NCI-H460 (cell line): ENCODE measurements at places on chromosomes 16 and 17.
A peak's percentile ranks its signal among the peaks of the same experiment; 100 is the strongest.

- DNase-seq = no peak
These were observed 5.4 kb downstream of the MARCHF10 start for GRCh38 chr17:62802561-62803205.

DNA sequence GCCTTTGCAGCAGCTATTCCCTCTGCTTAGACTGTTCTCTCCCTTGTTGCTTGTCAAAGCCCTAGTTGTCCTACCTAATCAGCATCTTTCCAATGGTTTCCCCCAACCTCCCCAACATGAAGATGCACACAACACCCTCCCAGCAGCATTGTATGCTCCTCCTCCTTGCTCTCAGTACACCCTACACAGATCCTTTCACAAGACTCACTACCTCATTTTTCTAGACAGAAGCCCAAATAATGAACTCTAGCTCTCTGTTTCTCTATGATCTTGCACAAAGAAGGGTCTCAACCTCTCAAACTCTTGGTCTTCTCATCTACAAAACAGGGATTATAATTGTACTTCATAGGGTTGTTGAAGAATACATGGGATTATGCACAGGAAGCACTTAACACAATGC, 19.4 kb downstream of the PSME3IP1 start:
- DNase-seq = no peak

DNA sequence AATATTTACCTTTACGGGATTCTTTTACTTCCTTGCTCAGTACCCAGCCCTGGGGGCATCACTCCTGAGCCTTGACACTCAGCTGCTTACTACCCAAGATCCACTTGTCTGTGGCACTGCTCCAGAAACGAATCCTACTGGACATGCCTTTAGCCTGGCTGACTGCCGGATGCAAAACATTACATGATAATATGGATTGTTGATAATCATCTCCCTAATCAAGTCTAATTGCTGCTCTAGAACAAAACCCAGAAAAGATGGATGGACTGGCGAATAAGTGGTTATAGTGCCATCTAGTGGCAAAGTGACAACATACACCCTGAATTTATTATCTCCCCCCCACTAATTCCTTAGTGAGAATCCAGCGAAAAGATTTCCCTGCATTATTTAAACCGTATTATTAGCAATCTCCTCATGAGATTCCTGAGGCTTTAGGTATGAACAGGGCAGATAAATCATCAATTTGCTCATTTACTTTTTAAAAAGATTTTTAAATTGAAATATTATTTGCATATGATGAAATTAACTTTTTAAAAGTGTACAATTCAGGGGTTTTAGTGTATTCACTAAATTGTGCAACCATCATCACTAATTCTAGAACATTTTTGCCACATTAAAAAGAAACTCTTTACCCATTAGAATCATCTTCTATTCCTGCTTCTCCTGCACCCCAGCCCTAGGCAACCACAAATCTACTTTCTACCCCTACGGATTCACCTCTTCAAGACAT, 61.6 kb downstream of the RGS9 start:
- peak; percentile 55 for DNase-seq

- DNase-seq = no peak
These were observed 123.7 kb downstream of the STX8 start for GRCh38 chr17:9451934-9452333.

GRCh38 chr16:49337814-49338350, 35.7 kb upstream of the C16orf78 start:
- no peak for DNase-seq

DNA sequence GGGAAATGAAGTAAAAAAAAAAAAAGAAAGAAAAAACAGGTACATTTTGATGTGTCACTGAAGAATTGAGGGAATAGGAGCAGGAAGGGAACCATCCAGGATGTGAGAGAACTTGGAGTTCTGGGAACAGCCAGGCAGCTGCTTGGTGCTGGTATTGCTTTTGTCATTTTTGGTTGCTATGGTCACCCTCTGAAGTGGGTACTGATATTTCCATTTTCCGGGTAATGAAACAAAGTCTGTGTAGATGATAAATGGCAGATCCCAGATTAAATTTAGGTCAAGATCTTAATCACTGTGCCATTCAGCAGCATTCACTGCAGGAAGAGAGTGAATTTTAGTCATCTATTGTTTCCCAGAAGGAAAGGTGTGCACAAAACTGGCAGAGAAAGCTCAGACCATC, 93.6 kb downstream of the ABCA8 start:
- no peak for DNase-seq

- no peak for DNase-seq
These were observed 16.7 kb upstream of the OR1F1 start for GRCh38 chr16:3171181-3171854.

DNA sequence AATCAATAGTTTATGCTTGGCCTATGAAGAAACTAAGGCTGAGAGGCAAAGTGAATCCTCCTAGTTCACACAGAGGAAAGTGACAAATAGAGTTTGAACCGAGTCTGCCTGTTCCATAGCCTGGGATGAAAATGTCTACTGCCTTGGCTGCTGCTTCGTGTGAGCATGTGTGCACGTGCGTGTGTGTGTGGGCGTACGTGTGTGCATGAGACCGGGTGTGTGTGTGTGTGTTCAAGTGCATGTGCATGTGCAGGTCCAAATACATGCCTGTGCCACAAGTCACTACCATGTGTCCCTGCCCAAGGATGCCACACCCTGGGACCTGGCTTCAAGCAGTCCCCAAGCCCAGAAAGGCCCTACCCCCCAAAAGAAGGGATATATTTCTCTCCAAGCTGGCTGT, 13.6 kb downstream of the SEZ6 start:
- no peak for DNase-seq

- DNase-seq = no peak
These were observed 8.0 kb upstream of the KRTAP4-12 start for GRCh38 chr17:41131979-41132378.

GRCh38 chr16:57616876-57617275, 11.6 kb upstream of the ADGRG1 start:
- DNase-seq = no peak

DNA sequence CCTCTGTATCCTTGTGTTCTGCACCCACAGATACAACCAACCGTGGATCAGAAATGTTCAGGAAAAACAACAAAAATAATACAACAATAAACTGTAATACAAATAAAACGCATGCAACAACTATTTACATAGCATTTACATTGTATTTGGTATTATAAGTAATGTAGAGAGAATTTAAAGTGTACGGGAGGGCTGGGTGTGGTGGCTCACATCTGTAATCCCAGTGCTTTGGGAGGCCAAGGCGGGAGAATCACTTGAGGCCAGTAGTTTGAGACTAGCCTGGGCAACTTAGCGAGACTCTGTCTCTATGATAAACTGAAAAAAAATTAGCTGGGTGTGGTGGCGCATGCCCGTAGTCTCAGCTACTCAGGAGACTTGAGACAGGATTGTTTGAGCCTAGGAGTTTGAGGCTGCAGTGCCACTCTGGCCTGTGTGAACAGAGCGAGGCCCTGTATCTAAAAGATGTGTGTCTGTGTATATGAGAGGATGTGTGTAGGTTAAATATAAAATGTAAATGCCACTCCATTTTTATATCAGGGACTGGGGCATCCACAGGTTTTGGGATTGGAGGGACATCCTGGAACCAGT, 13.3 kb downstream of the SEC14L1 start:
- DNase-seq = no peak

DNA sequence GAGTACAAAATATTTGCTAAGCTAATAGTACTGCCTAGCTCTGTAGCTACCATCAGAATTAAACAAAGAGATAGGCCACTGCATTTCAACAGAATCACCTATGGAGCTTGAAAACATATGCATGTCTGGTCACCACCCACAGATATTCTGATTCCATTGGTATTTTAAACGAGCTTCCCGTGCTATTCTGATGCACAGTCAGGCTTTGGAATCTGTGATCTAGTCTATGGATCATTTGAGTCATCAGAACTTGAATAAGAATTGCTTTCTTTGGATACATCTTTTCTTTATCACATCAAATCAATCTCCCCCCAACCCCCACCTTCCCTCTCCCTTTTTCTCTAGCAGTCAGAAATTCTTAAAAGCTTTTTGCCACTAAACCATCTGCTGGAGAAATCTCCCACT, 124.7 kb downstream of the NPIPB5 start:
- DNase-seq = no peak

GRCh38 chr17:77186141-77186604, 45.4 kb downstream of the SEC14L1 start:
- no peak for DNase-seq

DNA sequence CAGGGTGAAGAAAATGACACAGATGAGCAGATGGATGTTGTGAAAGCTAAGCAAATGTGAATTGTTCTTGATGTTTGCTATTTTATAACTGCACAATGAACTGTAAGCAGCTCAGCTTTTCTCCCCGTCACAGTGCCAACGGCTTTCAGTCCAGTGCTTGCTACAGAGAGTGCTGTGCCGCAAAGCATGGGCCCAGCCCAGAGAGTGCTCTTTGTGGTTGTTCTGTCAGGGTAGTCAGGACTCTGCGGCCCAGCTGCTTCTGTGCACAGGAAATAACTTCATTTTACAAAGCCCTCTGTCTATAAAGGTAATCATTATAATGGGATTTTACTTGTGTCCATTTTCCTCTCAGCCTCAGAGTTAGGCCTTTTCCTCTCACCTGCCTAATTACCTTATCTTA, 39.1 kb downstream of the CDRT15 start:
- DNase-seq = no peak

DNA sequence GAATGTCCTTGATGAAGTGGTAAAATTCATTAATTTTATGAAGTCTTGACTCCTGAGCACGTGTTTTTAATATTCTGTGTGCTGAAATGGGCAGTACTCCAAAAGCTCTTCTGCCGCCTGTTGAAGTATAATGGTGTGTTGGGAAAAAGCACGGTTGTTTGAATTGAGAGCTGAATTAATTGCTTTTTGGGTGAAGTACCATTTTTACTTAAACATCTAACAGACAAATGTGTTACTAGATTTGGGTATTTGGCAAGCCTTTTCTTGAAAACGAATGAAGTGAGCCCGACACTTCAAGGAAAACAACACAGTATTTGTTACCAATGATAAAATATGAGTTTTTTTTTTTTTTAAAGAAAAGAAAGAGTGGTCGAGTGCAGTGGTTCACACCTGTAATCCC, 22.5 kb downstream of the WWP2 start:
- DNase-seq = no peak

- DNase-seq = no peak
These were observed at the start of gene FOXL1 for GRCh38 chr16:86578061-86578599. TSS of gene FOXL1 (plus strand) at chr16:86578549. CDS start at chr16:86578724, 175 bp downstream.

DNA sequence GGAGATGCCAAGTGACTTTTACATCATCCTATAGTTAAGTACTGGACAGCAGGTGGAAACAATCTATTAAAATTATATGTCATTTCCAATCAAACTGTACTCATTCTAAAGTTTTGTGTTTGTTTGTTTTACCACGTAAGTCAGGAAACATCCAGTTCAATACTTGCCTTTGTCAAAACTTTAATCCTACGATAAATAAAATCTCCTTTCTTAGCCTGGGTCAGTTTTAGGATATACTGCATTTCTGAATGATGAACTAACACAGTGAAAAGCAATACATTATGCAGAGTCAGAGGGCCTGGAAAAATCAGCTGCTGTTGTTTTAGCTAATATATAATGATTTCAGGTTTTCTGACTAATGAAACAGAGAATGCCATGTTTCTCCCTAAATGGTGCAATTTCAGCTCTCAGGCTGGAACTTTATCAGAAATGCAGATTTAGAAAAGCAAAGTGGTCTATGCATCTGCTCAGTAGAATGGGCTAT, 756.4 kb downstream of the CDH11 start:
- DNase-seq = no peak

DNA sequence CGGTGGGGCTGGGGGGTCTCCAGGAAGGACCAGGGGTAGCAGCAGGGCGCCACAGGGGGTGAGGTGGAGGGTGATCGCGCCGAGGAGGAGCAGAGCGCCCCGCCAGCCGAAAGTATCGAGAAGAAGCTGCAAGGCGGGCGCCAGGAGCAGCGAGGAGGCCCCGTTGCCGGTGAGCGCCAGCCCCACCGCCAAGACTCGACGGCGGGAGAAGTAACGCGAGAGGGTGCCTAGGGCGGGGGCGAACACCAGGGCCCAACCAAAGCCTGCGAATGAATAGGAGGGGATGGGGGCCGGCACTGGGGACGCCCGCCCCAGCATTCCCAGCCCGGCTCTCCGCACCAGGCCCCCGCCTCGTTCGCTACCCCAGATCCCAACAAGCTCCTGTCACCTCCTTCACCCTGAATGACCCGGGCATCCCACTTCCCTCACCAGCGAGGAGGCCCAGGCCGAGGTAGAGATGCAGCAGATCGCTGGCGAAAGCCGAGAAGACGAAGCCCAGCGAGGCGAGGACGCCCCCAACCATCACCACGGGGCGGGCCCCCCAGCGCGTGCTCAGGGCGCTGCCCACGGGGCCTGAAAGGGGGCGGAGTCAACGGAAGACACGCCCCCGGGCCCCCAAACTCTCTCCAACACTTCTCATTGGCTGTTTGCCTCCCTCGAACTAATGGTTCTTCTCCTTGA, 1.3 kb downstream of the SLC16A11 start:
- DNase-seq = no peak

GRCh38 chr17:60862482-60862881, 184.8 kb downstream of the BCAS3 start:
- no peak for DNase-seq

DNA sequence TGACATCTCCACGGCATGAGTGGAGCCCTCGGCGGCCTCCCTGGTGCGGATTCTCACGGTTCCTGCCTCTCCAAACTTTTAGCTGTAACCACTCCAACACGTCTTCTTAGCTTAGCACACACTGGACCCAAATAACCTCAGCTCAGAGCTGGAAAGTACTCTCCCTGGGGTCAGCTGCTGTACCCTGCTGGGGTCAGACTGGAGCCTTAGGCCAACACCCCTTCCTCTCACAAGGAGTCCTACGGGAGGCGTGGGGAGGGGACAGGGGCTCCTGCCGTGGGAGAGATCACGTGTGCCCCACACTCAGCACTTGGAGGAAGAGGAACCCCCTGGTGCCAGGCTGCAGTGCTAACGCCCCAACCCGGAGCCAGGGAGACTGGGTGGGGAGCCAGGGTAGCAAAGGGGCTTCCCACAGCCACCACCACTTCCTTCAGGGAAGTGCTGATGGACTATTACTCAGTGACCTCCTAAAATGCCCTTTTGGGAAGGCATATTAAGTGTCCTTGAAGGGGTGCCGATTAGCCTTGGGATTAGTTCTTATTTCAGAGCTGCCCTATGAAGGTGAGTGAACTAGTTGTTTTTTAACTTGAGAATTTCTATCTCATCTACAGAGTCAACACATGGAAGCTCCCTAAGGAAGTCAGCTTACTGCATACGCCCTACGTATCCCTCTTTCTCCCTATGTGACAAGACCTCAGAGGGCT, 124.0 kb downstream of the HIC1 start:
- no peak for DNase-seq

DNA sequence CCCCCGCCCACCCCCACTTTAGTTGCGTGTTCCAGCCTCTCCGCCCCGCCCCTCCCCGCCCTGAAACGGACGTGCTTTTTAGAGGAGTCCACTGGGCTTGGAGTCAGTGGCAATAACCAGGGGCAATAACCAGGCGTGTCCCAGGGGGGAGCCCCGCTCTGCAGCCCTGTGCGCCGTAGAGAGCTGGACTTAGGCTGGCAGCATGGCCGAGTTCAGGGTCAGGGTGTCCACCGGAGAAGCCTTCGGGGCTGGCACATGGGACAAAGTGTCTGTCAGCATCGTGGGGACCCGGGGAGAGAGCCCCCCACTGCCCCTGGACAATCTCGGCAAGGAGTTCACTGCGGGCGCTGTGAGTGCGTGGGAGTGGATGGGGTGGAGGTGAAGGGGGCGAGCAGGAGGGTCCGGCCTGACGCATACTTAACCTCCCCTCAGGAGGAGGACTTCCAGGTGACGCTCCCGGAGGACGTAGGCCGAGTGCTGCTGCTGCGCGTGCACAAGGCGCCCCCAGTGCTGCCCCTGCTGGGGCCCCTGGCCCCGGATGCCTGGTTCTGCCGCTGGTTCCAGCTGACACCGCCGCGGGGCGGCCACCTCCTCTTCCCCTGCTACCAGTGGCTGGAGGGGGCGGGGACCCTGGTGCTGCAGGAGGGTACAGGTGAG, at the start of gene ALOX15B:
ALOX15B (plus strand) TSS at position 106 of the 657 bp plus-strand sequence; CDS start at position 203, 97 bp downstream.
- DNase-seq = no peak
